ENCODE measurements at places on chromosomes 7 and 10.

DNA sequence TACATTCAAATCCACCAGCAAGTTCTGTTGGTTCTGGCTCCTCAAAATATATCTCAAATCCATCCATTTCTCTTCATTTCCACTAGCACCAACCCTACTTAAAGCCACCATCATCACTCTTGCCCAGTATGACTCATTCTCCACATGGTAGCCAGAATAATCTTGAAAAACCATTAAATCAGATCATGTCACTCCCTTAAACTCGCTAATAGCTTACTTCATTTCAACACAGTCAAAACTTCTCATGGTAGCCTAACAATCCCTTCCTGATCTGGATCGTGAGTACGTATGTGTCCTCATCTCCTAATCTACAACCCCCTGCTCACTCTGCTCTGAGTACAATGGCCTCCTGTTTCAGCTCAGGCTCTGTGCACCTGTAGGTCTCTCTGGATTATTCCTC is 8.7 kb downstream of the EPC1 start:
- no peak for DNase-seq

DNA sequence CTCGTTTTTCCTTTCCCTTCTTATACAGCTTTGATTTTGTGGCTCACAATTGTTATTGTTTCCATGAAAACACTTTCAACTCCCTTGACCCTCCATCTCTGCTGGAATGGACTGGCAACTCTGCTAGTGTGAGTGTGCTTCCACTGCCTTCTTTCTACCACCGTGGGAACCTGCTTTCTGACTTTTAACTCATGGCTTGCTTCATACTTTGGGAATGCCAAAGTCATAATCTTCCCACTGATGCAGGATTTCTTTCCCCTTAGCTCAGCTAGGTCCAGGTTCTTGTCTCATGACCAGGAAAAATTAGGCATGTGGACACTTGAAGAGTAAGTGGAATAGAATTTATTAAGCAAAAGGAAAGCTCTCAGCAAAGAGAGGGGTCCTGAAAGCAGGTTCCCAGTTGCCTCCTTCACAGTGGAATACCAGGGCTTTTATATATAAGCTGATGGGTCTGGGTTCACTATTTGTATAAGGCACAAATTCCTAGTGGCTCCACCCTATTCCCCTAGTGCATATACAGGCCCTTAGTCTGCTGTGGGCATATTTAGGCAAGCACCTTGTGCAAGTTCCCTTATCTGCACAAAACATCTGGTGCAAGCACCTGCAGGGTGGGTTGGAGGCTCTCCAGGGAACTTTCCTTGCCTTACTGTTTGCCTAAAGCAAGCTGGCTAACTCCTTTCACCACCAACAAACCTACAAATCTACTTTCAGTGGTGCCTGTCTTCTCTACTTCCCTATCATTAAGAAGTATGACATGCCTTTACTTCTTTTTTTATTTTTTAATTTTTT is 119.5 kb downstream of the CFAP58 start:
- no peak for DNase-seq

GRCh38 chr7:124073310-124073645 is 40.4 kb upstream of the TMEM229A start:
- DNase-seq, result no peak

- no peak for DNase-seq
These were observed 119.4 kb downstream of the COL28A1 start for GRCh38 chr7:7416031-7416858.

DNA sequence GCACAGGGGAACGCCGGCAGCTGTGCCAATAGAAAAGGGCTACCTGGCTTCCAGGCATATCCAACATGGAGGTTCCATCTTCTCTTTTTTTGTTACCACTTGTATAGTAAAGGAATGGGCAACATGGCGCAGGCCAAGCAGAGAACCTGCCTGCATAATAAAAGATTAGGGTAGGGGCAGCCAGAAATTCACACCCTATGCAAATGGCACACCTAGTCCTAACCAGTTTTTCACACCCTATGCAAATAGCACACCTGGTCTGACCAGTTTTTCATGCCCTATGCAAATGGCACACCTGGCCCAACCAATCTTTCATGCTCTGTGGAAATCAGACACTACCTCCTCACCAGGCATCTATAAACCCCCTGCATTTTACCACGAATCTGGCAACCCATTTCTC is 369.5 kb downstream of the IPMK start:
- no peak for DNase-seq

GRCh38 chr10:63977329-63977923 is 456.2 kb downstream of the REEP3 start:
- DNase-seq, result no peak

GRCh38 chr10:35126062-35126529 is 550 bp upstream of the CREM start:
- DNase-seq, result no peak

- DNase-seq, result no peak
These were observed 103.4 kb downstream of the TRRAP start for GRCh38 chr7:98981701-98982100.

GRCh38 chr7:90850066-90850465 is 253.9 kb downstream of the CDK14 start:
- DNase-seq, result no peak

DNA sequence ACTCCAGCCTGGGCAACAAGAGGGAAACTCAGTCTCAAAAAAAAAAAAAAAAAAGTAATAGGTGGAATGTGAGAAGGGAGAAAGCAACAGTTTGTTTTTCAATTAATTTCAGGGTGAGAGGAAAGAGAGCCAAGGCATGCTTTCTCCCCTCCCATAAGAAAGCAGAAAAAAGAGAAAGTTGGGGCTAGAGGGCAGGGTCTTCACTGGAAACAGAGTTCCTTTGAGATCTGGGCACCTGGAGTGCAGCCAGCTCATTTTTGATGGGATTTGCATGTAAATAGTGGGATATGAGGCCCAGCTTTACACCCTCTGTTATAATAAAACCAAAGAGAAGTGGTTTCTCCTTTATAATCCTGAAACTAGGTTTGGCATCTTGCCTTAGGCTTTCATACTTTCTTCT is 13.8 kb upstream of the STOX1 start:
- DNase-seq, result no peak

- DNase-seq, result no peak
These were observed 33.5 kb downstream of the WDR86 start for GRCh38 chr7:151376218-151376902.

GRCh38 chr7:132197772-132198171 is 378.5 kb downstream of the PLXNA4 start:
- no peak for DNase-seq

DNA sequence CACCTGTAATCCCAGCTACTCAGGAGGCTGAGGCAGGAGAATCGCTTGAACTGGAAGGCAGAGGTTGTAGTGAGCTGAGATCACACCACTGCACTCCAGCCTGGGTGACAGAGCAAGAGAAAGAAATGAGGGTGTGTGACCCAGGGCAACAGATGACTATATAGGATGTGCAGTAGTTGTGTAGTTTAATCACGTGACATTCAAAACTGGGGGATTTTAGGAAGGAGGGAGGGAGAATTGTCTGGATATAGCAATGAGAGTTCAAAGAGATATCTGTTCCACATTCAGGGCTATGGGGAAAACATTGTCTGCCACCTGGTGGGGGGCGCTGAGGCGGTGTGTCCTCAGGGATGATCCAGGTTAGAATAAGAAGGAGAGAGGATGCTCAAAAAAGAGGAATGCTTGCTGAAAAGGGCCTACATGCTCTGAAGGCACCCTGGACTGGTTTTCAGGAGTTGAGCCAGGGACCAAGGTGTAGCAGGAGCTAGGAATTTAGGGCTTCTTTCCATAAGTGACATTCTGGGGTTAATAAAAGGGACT is 7.8 kb upstream of the ZYX start:
- no peak for DNase-seq

GRCh38 chr10:17084258-17084657 is 45.4 kb downstream of the CUBN start:
- DNase-seq, result no peak

DNA sequence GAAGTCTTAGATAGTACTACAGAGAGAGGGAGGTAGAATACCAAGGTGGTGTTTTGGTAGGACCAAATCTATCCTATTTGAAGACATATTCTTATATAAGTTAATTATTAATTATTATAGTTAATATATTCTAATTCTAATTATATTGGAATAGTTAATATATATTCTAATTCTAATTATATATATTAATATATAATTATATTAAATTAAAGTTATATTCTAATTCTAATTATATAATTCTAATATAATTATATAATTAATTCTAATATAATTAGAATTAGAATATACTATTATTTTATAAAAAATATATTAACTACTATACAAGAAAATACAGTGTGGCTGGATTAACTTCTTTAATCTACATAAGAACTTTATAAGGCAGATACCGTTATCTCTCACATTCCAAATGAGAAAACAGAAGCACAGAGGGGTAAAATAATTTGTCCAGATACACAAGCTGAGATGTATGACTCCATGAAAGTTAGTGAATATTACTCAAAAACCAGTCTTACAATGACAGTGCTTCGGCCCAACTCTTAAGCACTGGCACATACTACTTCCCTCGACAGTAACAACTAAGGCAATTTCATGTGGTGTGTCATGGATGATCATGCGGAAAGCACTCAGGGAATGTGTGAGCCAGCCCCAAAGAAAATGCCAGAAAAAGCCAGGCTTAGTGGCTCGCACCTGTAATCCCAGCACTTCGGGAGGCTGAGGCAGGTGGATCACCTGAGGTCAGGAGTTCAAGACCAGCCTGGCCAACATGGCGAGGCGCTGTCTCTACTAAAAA is 42.6 kb downstream of the TYW1B start:
- DNase-seq, result no peak

DNA sequence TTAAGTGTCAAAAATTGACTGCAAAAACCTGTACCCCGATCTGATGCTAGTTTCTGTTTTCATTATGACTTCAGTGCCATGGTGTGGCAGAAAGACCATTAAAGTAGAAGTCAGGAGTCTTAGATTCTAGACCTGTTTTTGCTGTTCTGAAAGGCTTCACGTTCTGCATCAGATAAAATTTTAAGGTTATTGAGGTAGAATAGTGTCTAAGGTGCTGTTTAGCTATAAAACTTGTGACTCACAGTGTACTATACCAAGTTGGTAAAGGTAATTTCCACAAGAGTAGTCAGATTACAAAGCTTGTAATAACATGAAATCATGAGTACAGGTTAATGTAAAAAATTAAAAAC is 38.6 kb downstream of the ZNRF2 start:
- DNase-seq, result no peak

DNA sequence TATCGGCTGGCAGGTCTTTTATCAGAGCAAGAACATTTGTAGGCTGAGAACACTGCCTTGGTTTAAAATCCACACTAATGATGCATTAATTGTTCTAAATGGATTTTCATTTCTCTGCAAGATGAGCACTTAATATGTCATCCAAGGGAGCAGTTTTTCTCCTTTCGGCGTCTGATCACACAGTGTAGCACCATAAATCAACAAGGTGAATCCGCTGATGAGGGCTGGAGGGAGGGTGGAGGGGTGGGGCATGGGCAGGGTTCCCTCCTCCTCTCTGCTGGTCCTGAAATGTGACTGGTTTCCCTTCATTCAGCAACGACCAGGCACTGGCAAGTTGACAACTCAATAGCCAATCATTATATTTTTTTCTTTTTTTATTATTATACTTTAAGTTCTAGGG is 45.6 kb downstream of the ADAM12 start:
- DNase-seq, result no peak

GRCh38 chr10:127067542-127068194 is 128.7 kb downstream of the INSYN2A start:
- no peak for DNase-seq

- DNase-seq, result no peak
These were observed 13.1 kb downstream of the GPER1 start for GRCh38 chr7:1100834-1101562.

DNA sequence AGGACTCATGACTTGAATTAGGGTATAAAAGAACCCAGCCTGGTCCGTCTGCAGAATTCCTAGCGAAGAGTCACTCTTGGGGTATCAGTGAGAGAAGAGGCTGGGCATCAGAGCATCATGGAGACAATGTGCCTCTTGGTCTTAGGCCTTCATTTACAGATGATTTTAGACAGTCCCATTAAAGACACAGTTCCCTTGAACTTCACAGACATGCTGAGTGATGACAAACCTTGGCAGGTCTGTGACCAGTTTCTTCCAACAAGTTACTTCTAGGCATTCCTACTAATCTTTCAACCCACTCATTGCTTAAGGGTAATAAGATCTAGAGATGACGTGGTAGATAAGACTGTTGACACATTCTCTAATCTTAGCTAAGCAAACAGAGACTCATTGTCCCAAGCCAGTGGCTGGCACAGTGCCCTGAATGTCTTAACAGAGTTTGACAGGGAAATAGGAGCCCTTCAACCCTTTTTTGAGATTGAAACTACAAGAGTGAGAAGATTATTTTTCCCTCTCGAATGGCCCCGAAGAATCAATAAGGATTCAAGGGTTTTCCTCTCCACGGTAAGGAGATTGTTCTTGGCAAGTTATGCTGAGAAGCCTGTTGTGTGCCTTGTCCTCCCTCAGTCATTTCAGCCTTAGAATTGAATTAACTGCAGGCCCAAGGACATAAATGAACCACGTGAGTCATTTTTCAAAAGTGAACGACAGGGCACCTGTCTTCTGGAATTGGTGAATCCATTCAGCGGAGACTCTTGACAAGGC is 281.1 kb downstream of the CCDC3 start:
- no peak for DNase-seq

DNA sequence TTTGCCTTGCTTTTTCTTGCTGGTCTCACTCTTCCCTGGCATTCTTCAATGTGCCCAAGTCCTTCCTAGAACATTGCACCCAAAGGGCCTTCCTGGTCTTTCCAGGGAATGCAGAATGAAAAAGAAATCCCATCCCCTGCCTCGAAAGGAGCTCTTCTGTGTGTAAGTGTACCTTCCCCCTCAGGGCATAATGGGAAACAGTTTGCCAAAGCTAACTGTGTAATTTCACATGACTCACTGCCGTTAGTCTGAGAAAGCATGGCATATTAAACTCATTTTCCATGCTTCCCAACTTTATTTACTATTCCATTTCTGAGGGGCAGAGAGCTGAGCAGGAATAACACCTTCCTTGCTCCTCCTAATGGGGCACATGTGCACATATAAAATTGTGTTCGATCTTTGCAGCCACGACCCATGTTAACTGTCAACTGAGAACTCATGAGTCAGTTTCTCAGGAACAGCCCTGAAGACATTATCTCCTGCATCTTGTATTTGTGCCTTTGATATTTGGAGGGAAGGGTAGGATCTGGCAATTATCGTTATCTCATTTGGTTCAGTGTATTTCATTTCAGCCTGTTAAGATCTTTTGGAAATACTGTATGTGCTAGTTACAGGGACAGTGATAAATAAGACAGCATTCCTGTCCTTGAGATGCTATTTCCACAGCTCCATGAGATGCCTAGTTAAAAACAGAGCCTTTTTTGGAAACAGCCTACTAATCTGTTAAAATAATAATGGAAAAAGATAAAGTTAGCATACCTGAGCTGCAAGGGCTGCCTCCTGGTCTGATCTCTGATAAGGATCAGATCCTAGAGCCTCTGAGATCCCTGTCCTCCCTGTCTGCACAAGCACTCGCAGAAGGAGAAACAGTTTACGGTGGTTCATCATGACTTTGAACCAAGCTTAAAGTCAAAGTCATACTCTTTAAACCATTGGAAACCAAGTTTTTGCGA is 42.3 kb downstream of the IKZF1 start:
- no peak for DNase-seq

DNA sequence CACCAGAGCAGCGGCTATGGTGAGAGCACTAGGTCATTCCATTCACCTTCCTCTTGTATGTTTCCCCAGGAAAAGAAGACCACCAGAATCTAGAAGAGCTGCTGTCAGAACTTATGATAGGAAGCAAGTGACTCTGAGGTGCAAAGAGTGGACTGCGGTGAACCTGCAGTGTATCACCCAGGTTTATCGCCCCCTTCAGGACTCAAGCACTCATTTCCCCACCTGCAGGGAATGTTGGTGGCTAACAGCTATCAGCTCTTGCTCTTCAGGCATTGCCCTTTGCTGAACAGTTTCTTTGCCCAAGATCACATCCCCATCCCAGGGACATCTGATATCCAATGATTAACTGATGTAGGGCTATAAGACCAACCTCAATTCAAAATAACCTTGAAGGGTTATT is 66.3 kb upstream of the IL6 start:
- no peak for DNase-seq
